Right cardiac atrium (tissue), 5 donors: ENCODE measurements at places on chromosomes 11 and 22.
A peak's percentile ranks its signal among the peaks of the same experiment; 100 is the strongest.

DNA sequence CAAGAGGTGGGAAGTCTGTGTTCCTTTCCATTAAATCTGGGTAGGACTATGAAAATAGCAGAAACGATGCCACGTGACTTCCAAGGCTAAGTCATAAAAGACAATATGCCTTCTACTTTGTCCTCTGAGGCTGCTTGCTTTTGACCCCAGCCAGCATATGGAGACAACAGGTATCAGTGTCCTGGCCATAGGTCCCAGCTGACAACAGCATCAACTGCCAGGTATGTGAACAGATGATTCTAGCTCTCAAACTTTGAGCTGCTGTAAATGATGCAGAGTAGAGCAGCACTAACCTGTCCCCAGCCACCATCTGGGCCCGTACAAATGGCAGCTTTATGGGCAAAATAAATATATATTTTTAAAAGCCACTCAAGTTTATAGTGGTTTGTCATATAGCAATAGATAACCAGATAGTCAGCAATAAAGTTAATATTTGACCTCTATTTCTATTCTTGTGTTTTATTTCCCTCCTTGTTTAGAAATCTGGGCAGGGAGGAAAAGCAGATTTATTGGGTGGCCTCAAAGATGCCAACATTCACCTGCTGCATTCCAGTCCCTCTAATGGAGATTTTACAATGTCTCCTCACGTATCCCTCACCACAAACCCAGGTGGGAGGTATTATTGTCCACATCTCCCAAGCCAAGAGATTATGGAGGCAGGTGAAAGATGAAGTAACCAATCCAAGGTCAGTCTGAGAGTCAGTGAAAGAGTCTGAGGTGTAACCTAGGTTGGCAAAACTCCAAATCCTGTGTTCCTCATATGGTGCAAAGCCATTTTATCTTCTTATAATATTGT is 209.6 kb upstream of the LARGE1 start:
- DNase-seq = no peak

DNA sequence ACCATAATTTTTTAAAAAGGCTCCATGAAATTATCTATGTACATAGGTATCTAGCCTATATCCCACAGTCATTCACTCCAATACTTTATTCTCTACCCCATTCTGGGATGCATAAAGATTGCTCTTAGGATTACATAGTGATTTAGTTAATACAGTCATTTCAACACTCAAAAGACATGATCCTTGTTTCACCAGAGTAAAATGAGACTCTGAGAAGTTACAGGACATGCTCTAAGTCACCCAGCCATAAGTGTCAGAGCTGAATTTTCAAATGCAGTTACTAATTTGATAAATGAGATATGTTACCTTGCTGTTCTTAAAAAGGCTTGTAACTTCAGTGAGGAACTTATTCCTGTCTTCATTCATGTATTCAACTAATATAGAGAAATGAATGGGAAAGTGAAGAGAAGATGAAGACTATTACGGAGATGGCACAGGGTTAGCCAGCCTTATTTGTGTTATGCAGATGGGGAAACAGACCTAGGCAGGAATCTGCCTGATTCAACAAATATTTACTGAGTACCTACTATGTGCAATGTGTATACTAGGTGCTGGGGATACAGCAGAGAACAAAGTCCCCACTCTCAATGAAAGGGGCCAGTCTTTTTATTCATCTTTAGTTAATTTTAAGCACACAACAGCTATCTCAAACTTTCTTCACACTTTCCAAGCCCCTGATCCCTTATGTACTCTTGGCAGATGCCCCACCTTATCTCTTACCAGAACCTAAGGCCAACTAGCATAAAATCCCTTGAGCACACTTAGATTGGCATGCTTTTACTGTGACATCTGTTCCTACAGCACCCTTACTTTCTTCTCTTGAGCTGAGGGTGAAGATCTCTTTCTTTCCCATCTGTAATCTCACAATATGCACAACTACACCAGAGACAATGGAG is 21.6 kb downstream of the MAPK1 start:
- no peak for DNase-seq

DNA sequence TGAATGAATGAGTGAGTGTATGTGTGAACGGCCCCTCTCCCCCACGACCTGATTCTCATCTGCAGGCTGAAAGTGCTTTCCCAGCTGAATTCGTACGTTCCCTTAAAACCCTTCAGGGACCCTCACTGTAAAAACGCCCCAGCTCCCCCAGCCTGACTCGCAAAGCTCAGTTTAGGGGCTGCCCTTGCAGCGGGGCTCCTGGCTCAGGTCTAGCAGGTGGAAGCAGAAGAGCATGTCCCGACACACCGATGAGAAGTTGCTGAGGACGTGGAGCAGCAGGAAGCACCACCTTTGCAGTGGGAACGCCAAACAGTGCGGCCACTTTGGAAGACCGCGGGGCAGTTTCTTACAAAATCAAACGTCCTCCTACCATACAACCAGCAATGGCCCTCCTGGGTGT is 3.6 kb upstream of the MRPL23 start:
- peak; percentile 18 for DNase-seq

GRCh38 chr11:115931548-115932083 is 427.4 kb upstream of the CADM1 start:
- no peak for DNase-seq

DNA sequence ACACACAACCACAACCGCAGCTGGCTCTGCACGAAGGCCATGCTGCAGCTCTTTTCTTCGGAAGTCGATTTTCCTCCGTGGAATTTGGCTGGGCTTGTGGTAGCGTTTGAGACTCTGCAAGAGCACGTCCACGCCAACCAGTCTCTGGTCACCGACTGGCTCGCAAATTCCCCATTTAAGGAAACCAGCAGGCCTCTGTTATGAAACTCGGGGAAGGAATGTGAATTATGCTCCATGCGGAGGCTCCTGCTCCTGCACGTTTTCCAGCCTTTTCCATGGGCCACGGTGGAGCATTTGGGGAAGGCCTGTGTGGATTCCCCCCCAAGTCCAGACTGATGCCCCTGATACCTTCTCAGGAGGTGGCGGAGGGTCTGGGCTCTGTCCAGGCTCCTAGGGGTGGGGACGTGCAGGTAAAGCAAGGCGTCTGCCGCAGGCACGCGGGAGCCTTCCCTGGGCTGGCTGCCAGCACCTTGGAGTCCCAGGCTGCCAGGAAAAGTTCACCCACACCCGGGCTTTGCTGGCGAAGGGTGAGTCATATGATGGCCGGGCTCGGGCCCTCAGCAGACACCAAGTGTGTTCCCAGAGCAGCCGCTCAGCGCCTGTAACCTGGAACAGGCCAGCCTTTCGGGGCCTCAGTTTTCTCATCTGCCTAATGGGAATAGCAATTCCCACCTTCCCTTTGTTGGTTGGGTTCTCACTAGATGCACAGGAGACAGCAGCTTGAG is 41.9 kb downstream of the LRP5 start:
- DNase-seq = peak; percentile 94

DNA sequence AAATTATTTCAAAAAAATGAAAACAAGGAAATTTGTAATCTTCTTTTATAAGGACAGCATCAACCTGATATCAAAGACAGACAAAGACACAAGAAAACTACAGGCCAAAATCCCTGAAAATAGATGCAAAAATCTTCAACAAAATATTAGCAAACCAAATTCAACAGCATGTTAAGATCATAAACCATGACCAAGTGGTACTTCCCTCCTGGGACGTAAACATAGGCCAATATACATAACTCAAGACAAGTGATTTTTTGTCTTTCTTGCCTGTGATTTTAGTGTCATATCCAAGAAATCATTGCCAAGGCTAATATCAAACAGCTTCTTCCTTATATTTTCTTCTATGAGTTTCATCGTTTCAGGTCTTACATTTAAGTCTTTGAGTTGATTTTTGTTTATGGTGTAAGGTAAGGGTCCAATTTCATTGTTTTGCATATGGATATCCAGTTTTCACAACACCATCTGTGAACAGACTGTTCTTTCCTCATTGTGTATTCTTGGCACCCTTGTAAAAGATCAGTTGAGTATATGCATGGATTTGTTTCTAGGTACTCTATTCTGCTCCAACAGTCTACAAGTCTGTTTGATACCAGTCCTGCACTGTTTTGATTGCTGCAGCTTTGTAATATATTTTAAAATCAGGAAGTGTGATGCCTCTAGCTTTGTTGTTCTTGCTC is 50.0 kb downstream of the SBF2 start:
- DNase-seq = no peak

DNA sequence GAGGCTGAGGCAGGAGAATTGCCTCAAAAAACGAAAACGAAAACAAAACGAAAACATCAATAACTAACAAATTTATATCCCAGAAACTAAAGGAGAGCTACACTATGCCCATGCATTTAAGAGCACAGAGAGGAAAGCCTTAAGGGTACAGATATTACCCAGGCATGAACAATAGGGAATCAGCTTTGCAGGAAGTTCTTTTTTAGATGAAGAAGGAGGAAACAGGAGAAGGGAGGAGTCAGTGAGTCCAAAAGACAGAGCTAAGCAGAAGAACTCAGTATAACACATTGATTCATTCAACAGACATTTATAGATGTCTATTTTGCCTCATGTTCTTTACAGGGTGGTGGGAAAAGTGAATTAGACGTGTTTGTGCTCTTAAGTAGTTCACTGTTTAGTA is 8.3 kb downstream of the MRPL17 start:
- no peak for DNase-seq
